Stimulated activated CD4-positive, alpha-beta T cell treated with anti-CD3 and anti-CD28 coated beads, Interleukin-12 subunit alpha, Interleukin-12 subunit beta, amount 100 ng/mL, for 24 hours (primary cell): ENCODE measurements at places on chromosomes 3 and 15.

GRCh38 chr3:66428733-66429132 lies 72.1 kb downstream of the LRIG1 start:
- DNase-seq, result no peak

DNA sequence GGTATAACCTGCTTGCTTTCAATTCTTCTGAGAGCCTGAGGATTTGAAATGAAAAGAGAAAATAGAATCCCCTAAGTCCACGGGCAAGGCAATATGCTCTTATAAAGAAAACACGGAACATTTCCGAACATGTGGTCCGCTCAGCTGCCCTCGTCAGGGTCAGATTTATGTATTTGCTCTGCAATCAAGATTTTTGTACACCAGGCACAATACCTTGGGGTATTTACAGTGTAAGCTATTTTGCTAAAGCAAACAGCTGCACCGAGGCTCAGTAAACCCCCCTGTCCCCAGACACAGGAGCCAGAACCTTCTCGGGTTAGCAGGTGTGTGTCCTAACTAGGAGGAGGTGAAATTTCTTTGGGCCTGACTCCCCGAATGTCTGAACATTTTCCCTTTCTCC lies 155.8 kb upstream of the LRIG1 start:
- DNase-seq, result no peak

- DNase-seq, result no peak
These were observed 401.4 kb downstream of the ROBO1 start for GRCh38 chr3:79366414-79366813.

GRCh38 chr3:186869253-186870100 lies 27.0 kb downstream of the ADIPOQ start:
- no peak for DNase-seq

GRCh38 chr3:88785841-88786240 lies 321.6 kb upstream of the EPHA3 start:
- DNase-seq, result no peak

DNA sequence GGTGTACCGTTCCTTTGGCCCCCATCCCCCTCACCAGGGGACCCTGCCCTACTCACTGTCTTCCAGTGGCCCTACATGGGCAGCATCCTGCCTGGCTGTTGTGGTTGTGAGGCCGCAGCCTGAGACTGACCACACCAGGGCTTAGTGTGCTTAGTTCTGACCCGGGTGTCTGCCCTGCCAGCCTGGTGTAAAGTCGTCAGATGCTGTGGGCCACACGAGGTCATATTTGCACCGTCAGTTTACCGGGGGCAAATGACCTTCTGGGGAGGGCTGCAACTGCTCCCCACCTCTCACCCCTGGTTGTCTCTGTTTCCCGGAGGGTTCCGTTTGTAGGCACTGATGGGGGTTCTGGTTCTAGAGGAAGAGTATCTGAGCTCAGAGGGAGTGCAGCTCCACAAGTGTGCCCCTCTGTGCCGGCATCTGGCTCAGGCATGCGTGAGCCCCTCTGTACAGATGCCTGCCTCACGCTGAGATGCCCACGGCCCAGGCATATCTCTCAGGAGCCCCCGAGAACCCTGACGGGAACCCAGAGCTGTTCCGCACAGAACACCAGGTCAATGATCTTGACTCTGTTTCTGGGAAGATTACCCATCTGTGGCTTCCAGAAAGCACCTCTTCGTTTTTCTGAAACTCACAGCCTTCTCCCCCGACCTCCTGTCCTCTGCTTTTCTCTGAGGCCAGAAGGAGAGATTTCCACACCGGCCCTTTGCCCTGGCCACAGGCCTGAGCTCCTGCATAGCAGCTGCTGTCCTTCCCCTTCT lies 19.2 kb downstream of the KLF13 start:
- no peak for DNase-seq

DNA sequence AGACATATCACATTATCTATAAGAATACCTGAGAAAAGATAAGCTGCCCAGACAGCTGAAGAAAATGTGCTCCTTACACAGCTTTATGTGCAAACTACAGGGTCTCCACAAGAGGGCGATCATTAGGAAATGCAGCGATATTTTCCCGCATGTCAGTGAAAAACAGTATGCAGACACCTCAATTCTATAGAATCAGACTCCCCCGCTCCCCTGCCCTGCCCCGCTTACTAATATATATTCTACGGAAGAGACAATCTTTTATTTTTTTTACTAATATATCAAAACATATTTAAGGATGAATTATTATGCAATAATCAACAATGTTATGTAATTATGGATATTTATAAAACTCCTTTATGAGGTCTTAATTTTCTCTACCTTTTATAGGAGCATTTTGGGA lies 681.3 kb downstream of the ROBO1 start:
- DNase-seq, result no peak

DNA sequence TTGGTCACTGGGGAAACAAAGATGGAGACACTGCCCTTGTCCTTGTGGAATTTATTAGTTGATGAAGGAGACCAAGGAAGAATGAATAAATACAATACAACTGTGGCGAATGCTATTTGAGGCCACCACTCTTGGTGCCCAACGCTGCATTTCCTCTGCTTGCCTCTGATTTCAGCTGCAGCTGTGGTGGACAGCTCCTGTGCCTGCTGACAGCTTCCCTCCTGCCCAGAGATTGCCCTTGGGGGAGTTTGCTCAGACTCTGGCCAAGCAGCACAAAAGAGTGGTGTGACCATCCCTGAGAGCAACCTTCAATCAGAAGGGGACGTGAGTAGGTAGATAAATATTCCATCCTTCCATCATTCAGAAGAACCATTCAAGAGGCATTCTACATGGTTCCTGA lies 64.6 kb upstream of the FHIT start:
- DNase-seq, result no peak

- DNase-seq, result no peak
These were observed 18.5 kb downstream of the RMDN3 start for GRCh38 chr15:40736575-40736974.

DNA sequence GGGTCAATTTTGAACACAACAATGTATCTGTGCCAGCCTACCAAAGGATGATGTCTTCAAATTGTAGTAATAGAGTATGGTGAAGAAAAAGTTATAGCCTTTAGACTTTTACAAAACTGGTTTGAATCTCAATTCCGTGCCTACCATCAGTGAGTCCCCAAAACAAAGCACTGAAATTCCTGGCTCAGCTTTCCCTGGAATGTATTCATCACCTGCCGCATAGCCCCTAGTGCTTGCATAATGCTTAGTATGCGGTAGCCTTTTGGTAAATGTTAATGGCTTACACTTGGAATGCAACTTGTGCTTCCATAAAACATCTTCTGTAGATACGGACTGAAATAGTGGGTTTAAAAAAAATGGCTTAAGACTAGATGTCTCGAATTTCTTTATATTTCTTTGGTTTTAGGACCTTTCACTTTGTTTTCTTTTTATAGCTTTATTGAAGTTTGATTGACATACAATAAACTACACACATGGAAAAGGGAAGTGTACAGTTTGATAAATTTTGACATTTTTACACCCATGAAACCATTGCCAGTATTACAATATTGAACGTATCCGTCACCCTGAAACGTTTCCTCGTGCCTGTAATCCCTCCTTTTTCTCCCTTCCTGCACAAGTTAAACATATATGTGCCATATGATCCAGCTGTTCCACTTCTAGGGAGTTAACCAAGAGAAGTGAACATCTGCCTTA lies 12.1 kb downstream of the SACM1L start:
- DNase-seq, result no peak

- no peak for DNase-seq
These were observed 43.8 kb upstream of the ARHGEF3 start for GRCh38 chr3:56845505-56845904.

GRCh38 chr3:9224490-9224889 lies 25.0 kb downstream of the SRGAP3 start:
- no peak for DNase-seq

- DNase-seq, result no peak
These were observed 35.9 kb downstream of the GNB4 start for GRCh38 chr3:179415377-179415776.

DNA sequence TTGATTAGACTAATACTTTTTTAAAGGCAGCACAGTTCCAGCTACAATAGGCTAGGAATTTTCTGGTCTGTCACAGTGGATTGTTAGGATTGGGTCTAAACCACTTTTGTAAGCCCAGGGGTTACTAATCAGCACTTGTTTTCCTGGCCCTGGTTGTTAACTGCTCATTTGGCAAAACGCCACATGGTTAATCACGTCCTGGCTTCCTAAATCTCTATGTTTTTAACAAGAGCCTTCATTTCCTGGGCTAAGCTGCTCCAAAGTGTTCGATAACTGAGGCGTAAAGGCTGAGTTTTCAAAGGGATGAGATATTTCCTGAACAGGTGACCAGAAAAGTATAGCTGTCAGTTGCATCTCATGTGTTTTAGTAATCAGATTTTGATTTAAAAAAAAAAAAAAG lies 38.9 kb upstream of the CLRN1 start:
- DNase-seq, result no peak

DNA sequence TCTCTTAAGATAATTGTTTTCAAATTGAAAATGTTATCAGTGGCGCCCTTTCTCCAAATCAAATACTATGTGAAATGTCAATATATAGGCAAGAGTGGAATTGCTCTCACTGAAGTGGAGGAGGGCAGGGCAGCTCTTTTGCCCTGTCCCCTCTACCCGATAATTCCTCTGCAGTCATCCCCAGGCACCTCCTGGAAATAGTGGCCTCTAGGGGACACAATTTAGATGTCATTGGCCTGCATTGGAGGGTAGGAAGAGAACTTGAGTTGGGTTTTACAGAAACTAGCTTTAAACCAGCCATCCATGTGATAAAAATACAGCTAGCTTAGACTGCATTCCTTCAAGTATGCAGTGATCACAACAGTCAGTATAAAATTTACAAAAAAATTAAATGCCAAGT lies 288.9 kb downstream of the EDEM1 start:
- DNase-seq, result no peak

- no peak for DNase-seq
These were observed 909.1 kb upstream of the ROBO1 start for GRCh38 chr3:80676866-80677265.

DNA sequence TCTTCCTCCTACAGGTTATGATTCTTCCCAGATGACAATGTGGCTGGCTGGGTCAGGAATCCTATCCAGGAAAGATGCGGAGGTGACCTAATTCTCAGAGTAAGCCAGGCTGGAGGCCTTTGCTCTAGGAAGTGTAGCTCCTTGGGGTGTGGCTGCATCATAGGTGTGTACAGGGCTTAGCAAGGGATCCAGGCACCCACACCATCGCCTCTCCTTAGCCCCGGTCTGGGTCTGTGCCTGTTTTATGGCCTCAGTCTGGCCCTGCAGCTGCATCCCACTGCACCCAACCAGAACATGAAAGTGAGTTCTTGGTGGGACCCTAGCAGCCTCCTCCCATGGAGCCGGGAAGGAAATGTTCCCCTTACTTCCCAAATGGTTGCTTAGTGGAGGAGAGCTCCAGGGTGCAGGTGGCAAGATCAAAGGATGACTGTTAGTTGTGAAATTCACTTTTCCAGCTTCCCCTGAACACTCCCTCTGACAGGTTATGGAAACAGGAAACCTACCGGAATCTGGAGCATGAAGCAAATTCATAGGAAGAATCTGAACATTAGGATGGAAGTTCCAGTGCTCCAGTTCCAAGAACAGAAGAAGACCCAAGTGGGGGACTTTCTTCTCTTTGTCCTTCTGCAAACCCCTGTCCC lies 2.7 kb upstream of the AMOTL2 start:
- DNase-seq, result no peak

DNA sequence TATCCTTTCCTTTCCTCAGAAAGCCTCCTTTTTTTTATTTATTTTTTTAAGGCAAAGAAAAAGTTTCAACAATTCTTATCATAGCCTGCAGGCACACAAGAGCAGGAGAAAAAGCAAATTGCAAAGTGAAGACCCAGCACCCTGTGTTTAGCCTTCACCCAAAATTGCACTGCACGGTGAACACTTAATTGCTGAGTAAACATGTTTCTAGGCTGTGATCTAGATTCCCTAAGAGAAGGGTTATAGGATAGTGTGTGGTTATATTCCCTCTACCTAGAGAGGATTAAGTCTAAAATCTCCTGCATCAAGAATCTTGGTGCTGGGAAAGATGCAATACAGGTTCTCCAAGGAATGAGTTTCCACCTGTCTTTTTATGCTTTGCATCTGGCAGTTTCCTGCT lies 70.2 kb upstream of the BFSP2 start:
- DNase-seq, result no peak

- no peak for DNase-seq
These were observed 165.6 kb downstream of the APBA2 start for GRCh38 chr15:29051422-29051821.

DNA sequence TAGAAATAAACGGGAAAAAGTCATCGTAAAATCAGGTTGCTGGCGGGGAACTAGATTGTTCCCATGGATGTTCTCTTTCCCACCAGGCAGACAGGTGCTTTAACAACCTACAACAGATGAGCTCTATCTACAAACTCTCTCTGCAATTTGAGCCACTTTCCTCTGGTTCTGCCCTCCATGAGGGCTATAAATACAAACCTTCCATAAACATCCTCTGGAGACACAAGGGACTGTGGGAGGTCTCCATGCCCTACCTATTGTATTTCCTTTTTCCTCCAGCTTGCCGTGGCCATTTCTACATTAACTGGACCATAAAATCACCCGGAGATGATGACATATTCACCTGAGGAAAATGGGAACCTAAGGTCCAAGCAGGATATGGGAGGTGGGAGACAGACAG lies 151.1 kb downstream of the GABRB3 start:
- DNase-seq, result no peak

DNA sequence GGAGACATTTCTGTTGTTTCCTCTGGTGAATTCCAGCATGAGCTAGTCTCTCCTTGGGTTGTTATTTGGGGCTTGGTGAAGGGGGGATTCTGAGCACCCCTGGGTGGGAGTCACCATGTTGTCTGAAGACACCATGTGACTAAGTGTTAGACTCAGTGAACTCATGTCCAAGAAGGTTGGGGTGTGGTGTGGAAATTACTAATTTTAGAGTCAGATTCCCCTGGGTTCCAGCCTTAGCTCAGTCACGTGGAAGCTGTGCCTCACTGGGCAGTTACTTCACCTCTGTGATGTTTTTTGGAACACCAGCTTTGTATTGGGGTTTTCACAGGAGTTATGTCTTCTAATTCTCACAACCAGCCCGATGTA lies 171.5 kb downstream of the RPLP1 start:
- no peak for DNase-seq

- DNase-seq, result no peak
These were observed 22.3 kb downstream of the VIPR1 start for GRCh38 chr3:42524751-42525150.

GRCh38 chr3:27699067-27699466 lies 23.1 kb downstream of the EOMES start:
- DNase-seq, result no peak

DNA sequence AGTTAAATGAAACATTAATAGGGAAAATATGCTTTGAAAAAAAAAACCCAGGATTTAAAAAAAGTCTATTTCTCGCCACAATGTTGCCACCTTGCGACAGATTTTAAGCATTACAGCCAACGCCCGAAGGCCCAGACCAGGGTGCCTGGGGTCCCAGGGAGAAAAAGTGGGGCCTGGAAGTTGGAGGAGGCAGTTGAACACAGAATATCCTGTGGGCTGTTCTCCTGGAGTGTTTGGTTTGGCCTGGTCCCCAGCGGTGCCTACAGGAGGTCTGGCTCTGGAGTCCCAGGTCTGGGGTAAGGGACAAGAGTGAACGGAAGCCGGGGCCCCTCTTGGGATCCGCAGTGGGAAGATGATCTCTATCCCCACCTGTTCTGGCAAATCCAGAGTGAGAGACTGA lies 3.4 kb downstream of the RNU6-1 start:
- DNase-seq, result no peak
